Activated CD8-positive, alpha-beta memory T cell treated with anti-CD3 and anti-CD28 coated beads for 1 hour (primary cell): ENCODE measurements at places on chromosomes 5 and 9.

- peak; percentile 22 for DNase-seq
Measured at GRCh38 chr5:172479034-172479783, 24.9 kb upstream of the SH3PXD2B start.

DNA sequence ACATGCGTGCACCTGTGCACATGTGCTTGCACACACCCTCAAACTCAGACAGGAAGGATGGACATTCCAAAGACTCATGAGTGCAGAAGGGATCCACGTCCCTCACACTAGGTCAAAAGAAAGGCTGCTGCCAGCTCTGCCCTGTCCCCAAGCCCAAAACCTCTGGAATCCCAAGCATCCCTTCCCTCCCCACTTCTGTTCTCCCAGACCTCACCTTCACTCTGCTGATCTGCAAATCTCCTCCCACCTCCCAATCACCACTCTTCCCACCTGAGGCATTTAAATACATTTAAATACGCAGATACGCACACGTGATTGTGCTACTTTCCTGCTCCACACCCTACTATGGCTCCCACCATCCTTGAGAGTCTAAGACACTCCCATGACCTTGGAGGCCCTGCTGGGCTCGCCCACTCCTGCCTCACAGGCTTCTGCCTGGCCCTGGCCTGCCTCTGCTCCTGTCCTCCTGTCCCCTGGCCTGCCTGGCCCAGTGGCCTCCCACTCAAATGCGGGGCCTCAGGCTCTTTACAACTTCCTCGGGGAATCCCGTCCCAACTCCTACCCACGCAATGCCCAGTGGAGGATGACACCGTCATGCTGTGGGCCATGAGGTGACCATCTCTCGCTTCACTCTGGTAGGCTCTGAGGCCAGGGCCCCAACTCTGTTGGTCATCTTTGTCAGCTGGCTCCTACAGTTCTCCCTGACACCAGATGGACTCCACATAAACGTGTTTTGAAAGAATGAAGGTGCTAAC, 478.4 kb upstream of the DAP start:
- DNase-seq: no peak

GRCh38 chr5:6902094-6902493, 188.9 kb downstream of the TENT4A start:
- no peak for DNase-seq

DNA sequence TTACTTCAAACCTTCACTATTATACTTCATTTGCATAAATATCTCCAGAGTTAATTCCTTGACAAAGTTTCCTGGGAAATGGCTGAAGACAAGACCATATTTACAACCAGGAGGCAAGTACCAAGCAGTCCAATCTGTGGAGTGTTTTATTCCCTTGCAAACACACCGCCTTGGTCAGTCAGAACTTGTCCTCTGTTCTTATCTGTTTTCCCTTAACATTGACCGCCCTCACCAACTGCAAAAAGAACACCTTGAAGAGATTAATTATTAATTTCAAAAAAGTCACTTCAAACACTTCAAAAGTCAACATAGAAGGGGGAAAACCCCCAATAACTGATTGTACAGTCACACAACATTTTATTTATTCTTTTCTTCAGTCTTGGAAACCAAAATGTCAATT, 269.0 kb upstream of the RGMB start:
- DNase-seq: no peak

GRCh38 chr5:169149317-169149716, 151.6 kb downstream of the SLIT3 start:
- no peak for DNase-seq

- DNase-seq: no peak
Measured at GRCh38 chr5:68699966-68700365, 393.8 kb upstream of the SLC30A5 start.

DNA sequence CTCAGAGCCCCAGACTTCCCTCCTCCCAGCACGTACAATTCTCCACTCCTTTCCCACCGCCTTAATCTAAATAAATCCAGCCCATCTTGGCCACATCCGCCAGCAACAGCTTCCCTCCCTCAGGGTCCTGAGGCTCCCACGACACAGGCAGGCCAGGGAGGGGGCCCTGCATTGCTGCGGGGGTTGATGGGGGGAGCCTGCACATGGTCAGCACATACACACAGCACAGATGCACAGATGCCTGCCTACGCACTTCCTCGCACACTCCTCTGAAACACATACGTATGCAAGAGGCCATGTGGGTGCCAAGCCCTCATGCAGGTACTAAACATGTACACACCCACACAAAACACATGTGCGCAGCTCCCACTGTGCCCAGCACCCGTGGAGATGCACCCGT, 14.8 kb downstream of the PDGFRB start:
- DNase-seq: no peak

GRCh38 chr9:132210472-132211145, 48.8 kb downstream of the NTNG2 start:
- DNase-seq: no peak

- DNase-seq: no peak
Measured at GRCh38 chr9:70561111-70561510, 146.7 kb upstream of the KLF9 start.

DNA sequence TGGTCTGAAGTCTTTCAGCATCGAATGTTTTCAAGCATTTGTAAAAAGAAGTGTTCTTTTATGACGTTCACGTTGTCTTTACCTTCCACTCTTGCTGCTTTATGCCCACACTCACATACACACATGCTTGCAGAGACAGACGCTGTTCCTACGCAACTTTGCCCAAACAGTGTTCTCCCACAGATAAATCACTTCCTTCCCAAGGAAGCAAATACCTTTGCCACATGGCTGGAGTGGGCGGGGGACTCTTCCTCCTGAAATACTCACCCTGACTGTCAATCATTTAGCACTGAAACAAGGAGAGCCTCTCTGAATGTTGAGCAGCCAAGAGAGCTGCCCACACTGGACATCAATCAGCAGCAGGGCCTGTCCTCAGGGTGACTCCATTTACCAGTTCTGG, 22.4 kb upstream of the ASTN2 start:
- DNase-seq: no peak

GRCh38 chr5:74519161-74519571, 121.4 kb downstream of the ENC1 start:
- DNase-seq: no peak

- no peak for DNase-seq
Measured at GRCh38 chr5:161946911-161947310, 99.0 kb downstream of the GABRA1 start.

DNA sequence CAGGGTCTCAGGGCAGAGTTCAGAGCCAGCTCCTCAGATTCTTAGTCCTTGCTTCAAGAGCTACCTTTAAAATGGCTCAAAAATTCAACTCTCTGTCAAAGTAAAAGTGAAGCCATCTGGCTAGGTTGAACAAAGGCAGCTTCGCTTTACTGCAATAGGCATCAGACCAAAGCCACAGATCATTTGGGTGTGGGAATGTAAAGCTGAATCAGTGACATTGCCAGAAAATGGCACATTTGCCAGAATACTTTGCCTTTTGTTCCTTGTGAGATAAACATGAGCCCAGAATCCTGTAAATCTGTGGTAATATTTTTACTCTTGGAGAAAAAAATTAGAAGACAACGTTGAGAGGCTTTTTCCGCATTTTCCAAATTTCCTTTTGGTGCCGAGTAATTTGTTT, 210.5 kb downstream of the PALM2AKAP2 start:
- no peak for DNase-seq

DNA sequence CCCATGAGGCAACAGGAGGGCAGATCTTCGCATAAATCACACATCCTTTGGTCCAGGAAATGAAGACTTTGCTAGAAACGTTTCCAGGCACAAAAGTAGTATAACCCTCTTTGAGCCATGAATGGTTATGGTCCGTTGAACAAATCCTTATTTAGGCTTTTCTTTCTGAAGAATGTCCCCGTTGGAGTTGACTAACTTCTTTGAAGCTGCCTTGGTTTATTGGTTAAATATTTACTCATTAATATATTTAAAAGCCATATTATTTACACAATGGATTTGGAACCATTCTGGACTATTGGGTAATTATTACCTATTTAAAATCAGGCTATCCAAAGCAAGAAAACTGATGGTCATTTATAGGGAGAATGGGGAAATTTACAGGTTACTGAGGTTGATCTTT, 347.6 kb upstream of the SLC30A5 start:
- DNase-seq: no peak

GRCh38 chr5:134508521-134509195, 16.8 kb upstream of the JADE2 start:
- no peak for DNase-seq

DNA sequence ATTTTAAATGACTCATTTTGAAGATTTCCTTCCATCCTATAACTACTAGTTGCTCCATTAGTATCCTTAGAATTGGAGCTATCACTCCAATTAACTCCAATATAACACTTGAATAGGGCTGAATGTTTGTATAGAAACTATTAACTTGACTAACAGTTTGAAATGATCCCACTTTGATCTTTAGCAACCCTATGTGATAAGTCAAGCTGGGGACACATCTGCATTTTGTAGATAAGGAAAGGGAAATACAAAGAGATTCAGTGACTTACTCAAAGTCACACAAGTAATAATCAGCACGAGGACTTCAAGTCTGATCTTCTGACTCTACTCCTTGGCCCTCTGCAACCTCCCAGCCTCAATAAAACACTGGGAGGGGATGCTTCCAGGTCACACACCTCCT, 101.1 kb downstream of the TMEM215 start:
- DNase-seq: no peak

DNA sequence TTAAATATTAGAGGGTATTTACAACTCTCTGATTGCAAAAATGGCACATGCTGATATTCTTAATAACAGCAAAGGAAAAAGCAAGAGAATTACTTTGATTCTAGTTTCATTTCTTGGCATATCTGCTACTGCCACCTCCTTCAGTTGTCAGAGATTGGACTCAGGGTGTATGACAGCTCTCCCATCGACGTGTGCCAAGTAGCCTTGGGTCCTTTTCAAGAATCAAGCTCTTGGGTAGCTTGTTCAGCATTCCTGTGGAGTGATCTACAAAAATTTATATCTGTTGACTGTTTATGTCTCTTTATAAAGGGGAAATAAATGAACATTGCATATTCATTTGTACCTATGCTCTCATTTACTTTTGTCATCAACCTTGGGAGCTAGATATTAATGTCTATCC, 315.6 kb downstream of the PRR16 start:
- DNase-seq: no peak

GRCh38 chr9:17648516-17648915, 69.7 kb downstream of the SH3GL2 start:
- no peak for DNase-seq

GRCh38 chr9:34403554-34404380, 27.1 kb upstream of the MYORG start:
- no peak for DNase-seq

DNA sequence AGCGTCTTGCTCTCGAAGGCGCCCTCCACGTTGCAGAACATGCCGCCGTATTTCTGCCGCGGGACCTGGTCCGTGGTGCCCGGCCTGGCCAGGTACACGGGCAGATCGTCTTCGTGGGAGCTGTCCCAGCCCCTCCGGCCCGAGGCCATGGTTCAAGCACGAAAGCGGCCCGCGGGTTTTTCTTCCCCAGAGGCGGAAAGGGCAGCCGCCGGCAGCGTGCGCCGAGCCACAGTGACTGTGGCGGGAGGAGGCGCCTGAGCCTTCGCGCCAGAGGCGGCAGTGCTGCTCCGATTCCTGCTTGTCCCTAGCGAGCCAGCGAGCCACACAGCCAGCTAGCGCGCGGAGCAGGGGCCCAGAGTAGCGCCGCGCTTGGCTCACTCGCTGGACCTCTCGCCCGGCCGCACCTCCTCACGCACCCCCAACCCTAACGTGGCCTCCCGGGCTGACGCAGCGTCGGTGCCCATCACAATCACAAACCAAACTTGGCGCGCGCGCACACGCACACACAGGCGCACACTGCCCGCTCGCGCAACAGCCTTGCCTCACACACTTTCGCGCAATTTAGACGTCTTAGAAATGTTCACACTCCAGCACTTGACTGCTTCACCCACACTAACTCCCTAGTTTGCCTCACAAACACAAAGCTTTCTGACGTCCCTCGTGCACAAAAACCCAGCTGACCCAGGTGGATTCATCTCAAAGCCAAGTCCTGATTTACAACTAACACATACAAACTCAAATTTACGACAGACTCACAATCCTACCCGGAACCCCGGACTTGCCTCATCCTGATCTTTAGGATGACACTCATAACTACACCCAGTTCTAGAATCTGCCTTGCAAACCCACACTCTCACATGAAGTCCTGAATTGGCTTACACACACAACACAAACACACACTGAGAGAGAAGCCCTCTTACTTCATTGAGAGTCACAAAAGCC, at the start of gene DPYSL3:
DPYSL3 (minus strand) TSS at position 359 of the 942 bp plus-strand sequence; CDS start at position 149, 210 bp downstream.
- DNase-seq: no peak

DNA sequence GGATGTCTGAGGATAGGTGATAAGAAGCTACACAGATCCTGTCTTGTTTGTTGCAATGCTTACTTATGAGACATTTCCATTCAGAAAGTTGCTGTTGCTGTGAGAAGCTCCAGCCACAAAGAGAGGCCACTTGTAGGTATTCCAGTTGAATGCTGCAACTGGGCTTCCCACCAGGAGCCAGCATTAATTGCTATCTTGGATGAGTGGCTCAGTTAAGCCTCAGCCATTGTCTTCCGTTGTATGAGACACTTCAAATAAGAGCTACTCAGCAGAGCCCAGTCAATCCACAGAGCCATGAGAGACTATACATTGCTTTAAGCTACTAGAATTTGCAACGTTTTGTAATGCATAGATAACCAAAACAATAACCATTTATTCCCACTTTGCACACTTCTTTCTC, 104.3 kb upstream of the ARRDC3 start:
- DNase-seq: no peak

- no peak for DNase-seq
Measured at GRCh38 chr5:56175488-56175887, 57.6 kb downstream of the ANKRD55 start.

- no peak for DNase-seq
Measured at GRCh38 chr5:101346906-101347305, 443.8 kb upstream of the ST8SIA4 start.

DNA sequence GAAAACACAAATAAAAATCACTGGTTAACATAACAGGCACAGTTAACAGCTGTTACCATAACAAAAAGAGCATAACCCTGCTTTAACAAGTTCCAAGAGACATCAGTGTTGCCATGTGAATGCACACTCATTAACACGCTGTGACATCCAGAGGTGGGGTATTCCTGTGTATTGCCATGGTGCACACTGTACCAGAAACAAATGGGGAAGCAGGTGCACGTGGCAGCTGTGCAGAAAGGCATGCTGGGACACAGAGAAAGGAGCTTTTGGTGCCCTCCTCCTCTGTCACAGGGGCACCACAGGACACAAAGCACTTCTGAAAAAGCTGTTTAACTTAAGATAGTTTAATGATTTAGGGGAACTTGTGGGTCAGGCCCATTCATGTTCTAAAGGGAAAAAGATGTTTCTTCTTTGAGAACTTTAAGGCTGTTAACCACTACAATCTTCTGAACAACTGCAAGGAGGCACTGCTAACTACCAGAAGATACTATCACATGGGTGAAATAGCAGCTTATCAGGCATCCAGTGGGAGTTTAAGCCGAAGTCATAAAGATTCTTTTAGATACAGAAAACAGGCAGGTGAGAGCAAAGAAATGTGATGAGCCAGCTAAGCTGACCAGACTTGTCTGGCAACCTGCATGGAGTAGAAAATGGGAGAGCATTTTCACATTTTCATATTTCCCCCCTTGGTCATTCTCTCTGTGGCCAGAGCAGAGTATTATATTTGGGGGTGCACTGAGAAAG, 56.4 kb upstream of the GOLPH3 start:
- DNase-seq: no peak

GRCh38 chr9:117714282-117714681, 10.1 kb downstream of the TLR4 start:
- DNase-seq: no peak
